Activated CD4-positive, alpha-beta T cell treated with anti-CD3 and anti-CD28 coated beads, Interleukin-2, amount 50 U/mL, for 4 hours (primary cell): ENCODE measurements at places on chromosomes 3 and 15.

- DNase-seq: no peak
These were observed 69.9 kb downstream of the NR2E3 start for GRCh38 chr15:71880276-71880675.

GRCh38 chr15:66763186-66764071 is 61.4 kb downstream of the SMAD6 start:
- DNase-seq: no peak

DNA sequence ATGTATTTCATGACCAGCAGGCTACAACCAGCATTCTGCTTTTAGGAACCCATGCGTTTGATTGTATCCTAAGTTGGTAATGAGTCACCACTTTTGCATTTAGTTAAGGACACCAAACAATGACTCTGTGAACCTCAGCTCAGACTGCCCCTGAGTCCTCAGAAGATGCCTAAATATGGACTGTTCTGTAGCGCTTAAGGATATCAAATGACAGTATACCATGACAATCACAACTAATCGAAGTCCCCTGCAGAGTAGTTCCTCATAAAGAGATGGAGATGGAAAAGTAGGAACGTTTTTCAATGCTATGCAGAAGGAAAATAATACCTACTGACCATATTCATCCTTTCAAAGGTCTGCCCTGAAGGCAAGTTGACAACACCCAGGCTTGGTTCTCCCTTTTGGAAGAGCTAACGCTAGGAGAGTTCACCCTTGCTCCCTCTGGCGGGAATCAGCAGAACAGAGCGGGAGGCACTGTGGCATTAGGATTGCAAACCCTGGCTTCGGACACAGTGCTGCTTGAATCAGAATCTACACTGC is 508.6 kb downstream of the FHIT start:
- no peak for DNase-seq

- DNase-seq: no peak
These were observed 225.7 kb downstream of the MEX3B start for GRCh38 chr15:81819924-81820635.

- DNase-seq: no peak
These were observed 125.5 kb downstream of the NSMCE3 start for GRCh38 chr15:29143909-29144635.
